ENCODE measurements at places on chromosomes 7 and 10. TPM values are rescaled to one million over a fixed set of nuclear protein-coding genes. Genes with fewer than 3 reads are reported as not detected.

PON1 gene
- total RNA-seq = not detected

GIMAP7 gene
- 49.9 TPM for total RNA-seq

REEP3 gene
- total RNA-seq = 27.2 TPM

AUTS2 gene
- total RNA-seq = 9.5 TPM

NPC1L1 gene
- total RNA-seq = not detected

BTBD16 gene
- total RNA-seq = not detected

LBX1 gene
- not detected for total RNA-seq

ZNF438 gene
- total RNA-seq = 3.8 TPM

CALML5 gene
- not detected for total RNA-seq

SMURF1 gene
- 12.9 TPM for total RNA-seq

AGMO gene
- not detected for total RNA-seq

LMOD2 gene
- total RNA-seq = not detected

TRPV5 gene
- total RNA-seq = not detected

HPS6 gene
- total RNA-seq = 26.1 TPM

C10orf67 gene
- total RNA-seq = not detected

MYL10 gene
- not detected for total RNA-seq

CNTNAP2 gene
- total RNA-seq = not detected

OR2A5 gene
- not detected for total RNA-seq

MRC1 gene
- total RNA-seq = not detected

GFRA1 gene
- total RNA-seq = not detected

MYO1G gene
- 567 TPM for total RNA-seq

CDNF gene
- 0.94 TPM for total RNA-seq

MEIG1 gene
- total RNA-seq = 0.91 TPM

MBL2 gene
- total RNA-seq = not detected

IDI2 gene
- total RNA-seq = not detected

COPS6 gene
- 81.2 TPM for total RNA-seq

TMEM196 gene
- not detected for total RNA-seq

PLCE1 gene
- total RNA-seq = not detected

CALHM3 gene
- total RNA-seq = not detected

NEURL1 gene
- total RNA-seq = 2.2 TPM

STEAP4 gene
- not detected for total RNA-seq

XRCC2 gene
- total RNA-seq = 18.0 TPM

ZC3HAV1L gene
- total RNA-seq = 17.9 TPM

MEST gene
- 2.5 TPM for total RNA-seq

AGR2 gene
- not detected for total RNA-seq

ASB10 gene
- total RNA-seq = not detected

RADIL gene
- total RNA-seq = not detected

EMX2 gene
- not detected for total RNA-seq

AKR1D1 gene
- total RNA-seq = not detected

MRLN gene
- total RNA-seq = not detected

PNLIP gene
- not detected for total RNA-seq

ITIH5 gene
- total RNA-seq = not detected

PTER gene
- total RNA-seq = 16.0 TPM

KAT6B gene
- 33.9 TPM for total RNA-seq

HKDC1 gene
- total RNA-seq = 2.7 TPM

SVIL gene
- 1.0 TPM for total RNA-seq

NRAP gene
- total RNA-seq = not detected

LRRD1 gene
- not detected for total RNA-seq

DNAJC12 gene
- 40.8 TPM for total RNA-seq

ATOH7 gene
- not detected for total RNA-seq

CYP2C8 gene
- total RNA-seq = not detected

TMEM213 gene
- not detected for total RNA-seq

GDF10 gene
- total RNA-seq = 0.45 TPM

PPP2R2D gene
- 41.9 TPM for total RNA-seq

AOAH gene
- total RNA-seq = 48.8 TPM

CRHR2 gene
- not detected for total RNA-seq

NPY gene
- total RNA-seq = not detected

Measured in activated CD8-positive, alpha-beta memory T cell treated with anti-CD3 and anti-CD28 coated beads, Interleukin-2, amount 10 ng/mL, durations not matched to agents 7 days and 5 days (primary cell).